ENCODE measurements at places on chromosomes 7 and 10.

DNA sequence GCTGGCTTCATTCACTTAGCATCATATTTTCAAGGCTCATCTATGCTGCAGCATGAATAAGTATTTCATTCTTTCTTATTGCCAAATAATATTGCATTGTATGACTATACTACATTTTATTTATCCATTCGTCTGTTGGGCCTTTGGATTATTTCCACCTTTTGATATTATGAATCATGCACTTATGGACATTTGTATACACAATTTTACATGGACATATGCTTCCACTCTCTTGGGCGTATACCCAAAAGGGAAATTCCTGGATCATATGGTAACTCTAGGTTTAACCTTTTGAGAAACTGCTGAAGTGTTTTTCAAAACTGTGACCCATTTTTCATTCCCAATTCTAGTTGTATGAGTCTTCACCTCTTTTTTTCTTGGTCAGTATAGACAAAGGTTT, 80.3 kb upstream of the GNAI1 start:
- DNase-seq, result no peak

- no peak for DNase-seq
These were observed 89.5 kb upstream of the ZNF438 start for GRCh38 chr10:31120961-31121685.

DNA sequence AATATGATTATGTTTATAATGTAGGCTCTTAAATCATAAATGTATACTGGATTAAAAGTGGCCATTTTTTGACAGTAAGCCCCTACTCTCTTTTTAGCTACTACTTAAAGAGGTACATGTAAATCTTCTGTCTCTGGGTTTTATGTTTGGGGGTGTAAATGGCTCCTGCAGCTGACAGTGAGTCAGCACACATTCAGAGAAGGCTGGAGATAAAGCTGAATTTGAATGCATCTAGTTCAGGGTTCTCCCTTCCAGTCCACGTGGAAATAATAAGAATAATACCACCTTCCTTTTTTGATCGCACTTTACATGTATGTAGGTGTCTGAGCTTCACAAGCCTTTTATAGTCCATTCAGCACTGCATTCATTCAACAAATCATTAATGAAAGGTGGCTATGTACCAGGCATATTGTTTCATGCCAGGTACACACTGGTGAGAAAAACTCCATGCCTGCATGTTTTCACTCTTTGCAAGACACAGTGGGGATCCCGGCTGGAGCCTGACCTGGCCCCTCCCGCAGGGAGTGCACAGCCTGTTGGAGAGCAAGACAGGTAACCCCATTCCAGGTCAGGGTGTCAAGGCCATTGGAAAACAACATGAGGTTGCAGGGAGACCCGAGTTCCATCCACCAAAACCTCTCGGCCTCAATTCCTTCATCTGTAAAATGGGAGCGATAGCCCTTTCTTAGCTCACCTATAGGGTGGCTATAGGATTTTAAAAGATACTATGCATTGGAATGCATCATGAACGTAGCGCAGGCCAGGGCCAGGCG, 107.5 kb upstream of the ANLN start:
- DNase-seq, result no peak

DNA sequence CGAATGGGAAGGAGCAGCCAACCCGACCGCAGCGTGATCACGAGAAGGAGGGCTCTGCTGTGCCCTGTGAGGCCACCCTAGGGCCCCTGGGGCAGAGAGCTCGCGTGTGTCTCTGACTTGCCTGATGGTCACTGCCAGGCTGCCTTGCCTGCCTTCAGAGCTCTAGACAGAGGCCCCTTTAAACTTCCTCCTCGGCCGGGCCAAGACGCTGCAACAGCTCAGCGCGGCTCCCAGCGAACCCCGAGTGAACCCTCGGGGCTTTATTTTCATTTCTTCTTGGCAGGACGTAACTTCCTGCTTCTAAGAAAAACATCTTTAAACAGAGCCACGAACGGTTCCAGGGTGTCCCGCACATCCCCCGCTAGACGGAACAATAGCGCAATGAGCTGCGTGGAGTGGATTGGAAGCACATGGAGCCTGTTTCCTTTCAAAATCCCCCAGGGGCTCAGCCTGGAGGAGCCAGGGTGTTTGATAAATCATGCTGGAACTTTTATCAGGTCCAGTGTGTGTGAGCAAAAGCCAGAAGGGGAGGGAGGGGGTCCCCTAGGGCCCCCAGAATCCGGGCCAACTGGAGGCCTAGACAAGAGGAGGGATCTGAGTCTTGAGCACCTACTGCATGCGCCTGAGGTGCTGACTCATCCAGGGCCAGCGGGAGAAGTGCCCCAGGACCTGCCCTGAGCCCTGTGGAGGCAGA, 134.1 kb upstream of the GDF10 start:
- DNase-seq, result no peak

- DNase-seq, result no peak
These were observed 187.9 kb downstream of the DPY19L1 start for GRCh38 chr7:34849163-34849960.

DNA sequence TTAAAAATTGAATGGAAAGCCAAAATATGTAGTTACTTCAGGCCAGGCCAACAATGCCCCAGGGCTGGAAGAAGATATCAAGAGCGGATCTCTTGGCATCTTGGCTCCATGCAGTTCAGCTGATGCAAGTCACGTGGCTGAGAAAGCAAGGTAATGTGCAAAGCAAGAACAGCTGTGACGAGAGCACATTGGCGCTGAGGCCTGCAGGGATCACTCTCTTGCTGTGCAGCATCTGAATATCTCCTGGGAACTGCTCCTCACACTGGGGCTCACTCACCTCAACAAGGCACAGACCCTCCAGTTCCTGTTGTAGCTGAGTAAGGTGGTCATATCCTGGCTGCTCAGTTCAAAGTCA, 14.0 kb downstream of the AKR1B1 start:
- no peak for DNase-seq
